ENCODE measurements at places on chromosomes 5 and 9. TPM values are rescaled to one million over a fixed set of nuclear protein-coding genes. Genes with fewer than 3 reads are reported as not detected.

DNA sequence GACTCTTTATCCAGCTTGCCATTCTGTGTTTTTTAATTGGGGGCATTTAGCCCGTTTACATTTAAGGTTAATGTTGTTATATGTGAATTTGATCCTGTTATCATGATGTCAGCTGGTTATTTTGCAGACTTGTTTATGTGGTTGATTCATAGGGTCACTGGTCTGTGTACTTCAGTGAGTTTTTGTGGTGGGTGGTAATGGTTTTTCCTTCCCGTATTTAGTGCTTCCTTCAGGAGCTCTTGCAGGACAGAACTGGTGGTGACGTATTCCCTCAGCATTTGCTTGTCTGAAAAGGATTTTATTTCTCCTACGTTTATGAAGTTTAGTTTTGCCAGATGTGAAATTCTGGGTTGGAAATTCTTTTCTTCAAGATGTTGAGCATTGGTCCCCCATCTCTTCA is 381.1 kb downstream of the MAN2A1 start:
- DNase-seq, result no peak

GRCh38 chr5:153432583-153432982 is 57.9 kb upstream of the GRIA1 start:
- no peak for DNase-seq

DNA sequence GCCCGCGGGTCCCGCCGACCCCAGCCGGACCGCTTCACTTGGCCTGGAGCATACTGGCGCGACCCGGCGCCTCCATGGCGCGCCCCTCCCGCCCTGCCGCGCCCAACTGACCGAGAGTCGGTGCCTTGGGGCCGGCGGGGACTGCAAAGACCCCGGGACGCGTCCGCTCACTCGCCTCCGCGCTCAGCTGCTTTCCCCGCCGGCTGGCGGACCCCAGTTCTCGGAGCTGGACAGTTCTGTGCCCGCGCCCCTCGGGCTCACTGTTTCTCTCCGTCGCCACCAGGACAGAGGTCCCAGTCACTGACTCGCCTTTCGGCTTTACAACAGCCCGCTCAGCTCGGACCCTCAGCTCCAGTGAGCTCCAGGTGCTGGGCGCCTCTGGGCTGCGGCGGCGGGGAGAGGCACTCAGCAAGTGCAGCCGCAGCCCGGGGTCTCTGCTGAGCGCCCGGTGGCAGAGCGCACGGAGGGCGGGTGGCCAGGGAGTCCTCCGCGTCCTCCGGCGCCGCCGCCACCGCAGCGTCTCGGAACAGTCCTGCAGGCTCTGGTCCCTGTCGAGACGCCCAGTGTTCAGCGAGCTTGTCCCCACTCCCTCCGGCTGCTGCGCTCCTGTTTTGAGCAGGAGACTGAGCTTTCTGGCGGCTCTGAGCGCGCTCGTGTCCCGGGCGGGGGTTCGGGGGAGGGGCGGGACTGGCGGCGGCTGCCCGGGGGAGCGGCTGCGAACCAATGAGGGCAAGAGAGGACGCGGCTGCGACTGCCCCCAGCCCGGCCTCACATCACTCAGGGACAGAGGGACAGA is at the start of gene SMIM32:
TSS of gene SMIM32 (minus strand) at position 637 of the 796 bp plus-strand sequence. CDS start 638 bp downstream, outside the sequence.
- DNase-seq, result no peak

DNA sequence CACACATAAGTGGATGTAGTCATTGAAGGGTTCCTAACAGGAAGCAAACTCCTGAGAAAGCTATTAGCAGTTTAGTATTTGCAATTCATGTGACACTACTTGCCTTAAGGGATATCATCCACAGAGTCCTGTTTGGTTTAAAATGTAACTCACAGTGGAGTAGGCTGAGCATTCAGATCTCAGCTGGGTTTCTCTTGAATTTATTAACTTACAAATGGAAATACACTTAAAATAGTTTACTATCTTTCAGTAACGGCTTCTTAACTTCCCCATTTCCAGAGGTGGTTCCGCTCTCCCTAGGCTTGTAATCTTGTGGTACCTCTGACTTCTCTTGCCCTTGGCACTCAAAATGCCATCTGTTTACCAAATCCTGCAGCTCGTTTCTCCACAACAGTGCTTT is 660.7 kb upstream of the ADAMTS16 start:
- no peak for DNase-seq

GRCh38 chr5:15933259-15934207 is 246.1 kb downstream of the MARCHF11 start:
- DNase-seq, result no peak

DNA sequence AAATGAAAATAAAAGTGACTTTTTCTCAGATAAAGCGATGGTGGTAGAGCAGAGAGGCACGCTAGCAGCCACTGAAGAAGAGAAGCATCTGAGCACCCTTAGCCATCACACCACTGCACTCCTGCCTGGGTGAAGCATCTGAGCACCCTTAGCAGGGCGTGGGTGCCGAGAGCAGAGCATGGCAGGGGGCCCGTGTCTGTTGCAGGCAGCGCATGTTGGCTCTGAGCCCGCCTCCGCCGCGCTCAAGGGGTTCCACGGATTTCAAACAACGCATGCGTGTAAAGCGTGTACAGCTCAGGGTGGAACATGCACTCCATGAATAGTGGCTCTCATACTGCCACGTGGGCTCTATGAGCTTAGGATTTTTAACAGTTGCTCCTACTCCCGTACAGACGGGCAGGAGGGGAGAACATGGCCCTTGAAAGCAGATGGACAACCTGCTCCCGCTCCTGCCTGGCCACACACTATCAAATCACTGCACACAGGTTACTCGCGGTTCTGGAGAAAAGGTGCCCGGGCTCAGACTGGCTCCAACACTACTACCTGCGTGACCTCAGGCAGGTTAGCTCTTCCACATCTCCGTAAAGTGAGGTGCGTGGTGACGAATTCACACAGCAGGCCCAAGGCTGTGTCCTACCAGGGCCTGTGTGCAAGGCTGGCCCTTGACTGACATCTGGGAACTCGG is 12.1 kb downstream of the LRRC14B start:
- DNase-seq, result no peak

DNA sequence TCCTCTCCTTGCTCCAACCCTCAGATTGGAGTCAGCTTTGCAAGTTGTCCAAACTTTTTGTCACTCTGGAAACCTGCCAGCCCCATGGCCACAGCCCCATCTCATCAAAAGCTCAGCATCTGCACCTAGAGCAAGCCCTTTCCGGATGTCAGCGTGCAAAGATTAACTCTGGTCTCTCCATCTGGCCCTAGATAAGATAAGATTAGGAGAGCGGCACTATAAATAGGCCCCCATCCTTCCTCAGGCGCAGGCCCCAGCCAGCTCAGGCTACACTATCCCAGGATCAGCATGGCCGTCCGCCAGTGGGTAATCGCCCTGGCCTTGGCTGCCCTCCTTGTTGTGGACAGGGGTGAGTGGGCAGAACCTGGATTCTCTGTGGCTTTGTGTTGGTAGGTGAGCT is at the start of gene SPINK4:
TSS of gene SPINK4 (plus strand) at position 247 of the 400 bp plus-strand sequence. CDS start at position 289, 42 bp downstream.
- no peak for DNase-seq

DNA sequence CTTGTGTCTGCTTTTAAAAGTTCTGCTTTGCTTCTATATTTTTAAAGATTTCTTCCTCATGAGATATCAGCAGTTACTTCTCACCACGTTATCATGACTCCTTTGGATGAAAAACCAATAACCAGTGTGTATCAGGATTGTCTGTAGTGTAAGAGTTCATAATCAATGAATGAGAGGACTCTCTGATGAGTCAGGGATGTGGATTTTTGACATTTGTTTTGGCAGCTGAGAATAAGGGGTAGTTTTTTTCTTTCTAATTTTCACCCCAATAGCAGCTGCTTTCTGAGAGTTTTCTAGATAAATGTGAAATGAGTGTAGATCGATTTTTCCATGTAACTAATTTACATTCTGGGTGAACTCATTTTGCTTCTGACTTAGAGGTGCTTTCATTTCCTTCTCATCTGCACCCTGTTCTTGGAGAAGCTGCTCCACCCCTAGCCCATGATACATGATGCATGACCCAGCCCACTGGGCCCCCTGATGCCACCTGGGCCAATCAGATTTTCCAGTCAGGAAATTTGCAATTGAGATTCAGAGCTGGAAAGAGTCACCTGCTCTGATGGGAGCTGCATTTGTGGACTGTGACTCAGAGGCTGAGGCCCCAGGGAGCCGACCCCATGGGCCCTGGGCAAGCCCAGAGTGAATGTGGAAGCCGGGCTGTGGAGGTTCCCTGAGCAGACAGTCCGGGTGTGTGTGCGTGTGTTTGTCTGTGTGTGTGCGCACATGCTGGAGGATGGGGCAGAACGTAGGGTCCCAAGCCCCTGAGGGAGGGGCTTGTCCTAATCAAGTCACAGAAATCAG is 159.3 kb downstream of the RGS3 start:
- no peak for DNase-seq

Gene ABO
- not detected for total RNA-seq

Gene C5orf52
- total RNA-seq, result not detected

Gene FOXD4L4
- total RNA-seq, result 0.15 TPM

Gene EGR1
- 11.8 TPM for total RNA-seq

Gene REEP2
- total RNA-seq, result 6.6 TPM

Gene CTXN3
- total RNA-seq, result not detected

Data from CD8-positive, alpha-beta memory T cell (primary cell).